ENCODE measurements at places on chromosomes 2 and 18. TPM values are rescaled to one million over a fixed set of nuclear protein-coding genes. Genes with fewer than 3 reads are reported as not detected.

The UBE2F gene
- total RNA-seq, result 40.1 TPM

The B3GNT7 gene
- 14.4 TPM for total RNA-seq

The LIMS2 gene
- total RNA-seq, result not detected

The SERPINB10 gene
- not detected for total RNA-seq

The NT5DC4 gene
- 13.6 TPM for total RNA-seq

The SNORC gene
- 4.3 TPM for total RNA-seq

The MOGAT1 gene
- 35.9 TPM for total RNA-seq

The RPRM gene
- total RNA-seq, result 2.1 TPM

The ASNSD1 gene
- total RNA-seq, result 30.7 TPM

The PXDN gene
- total RNA-seq, result not detected

The CTNNA2 gene
- not detected for total RNA-seq

The TMEM163 gene
- total RNA-seq, result 3.5 TPM

The CD226 gene
- total RNA-seq, result 0.85 TPM

The HPCAL1 gene
- 34.0 TPM for total RNA-seq

The SPR gene
- 71.1 TPM for total RNA-seq

The FEV gene
- total RNA-seq, result not detected

The ASAP2 gene
- 75.1 TPM for total RNA-seq

The EML6 gene
- 1.1 TPM for total RNA-seq

The CNRIP1 gene
- not detected for total RNA-seq

The RASGRP3 gene
- 4.6 TPM for total RNA-seq

The SNTG2 gene
- total RNA-seq, result not detected

The ERICH2 gene
- 2.4 TPM for total RNA-seq

Data from Calu3 (cell line).